ENCODE measurements at places on chromosomes 3 and 15.

GRCh38 chr15:81851757-81852156, 194.1 kb downstream of the MEX3B start:
- DNase-seq = no peak

GRCh38 chr15:78016860-78017259, 60.7 kb downstream of the TBC1D2B start:
- no peak for DNase-seq

DNA sequence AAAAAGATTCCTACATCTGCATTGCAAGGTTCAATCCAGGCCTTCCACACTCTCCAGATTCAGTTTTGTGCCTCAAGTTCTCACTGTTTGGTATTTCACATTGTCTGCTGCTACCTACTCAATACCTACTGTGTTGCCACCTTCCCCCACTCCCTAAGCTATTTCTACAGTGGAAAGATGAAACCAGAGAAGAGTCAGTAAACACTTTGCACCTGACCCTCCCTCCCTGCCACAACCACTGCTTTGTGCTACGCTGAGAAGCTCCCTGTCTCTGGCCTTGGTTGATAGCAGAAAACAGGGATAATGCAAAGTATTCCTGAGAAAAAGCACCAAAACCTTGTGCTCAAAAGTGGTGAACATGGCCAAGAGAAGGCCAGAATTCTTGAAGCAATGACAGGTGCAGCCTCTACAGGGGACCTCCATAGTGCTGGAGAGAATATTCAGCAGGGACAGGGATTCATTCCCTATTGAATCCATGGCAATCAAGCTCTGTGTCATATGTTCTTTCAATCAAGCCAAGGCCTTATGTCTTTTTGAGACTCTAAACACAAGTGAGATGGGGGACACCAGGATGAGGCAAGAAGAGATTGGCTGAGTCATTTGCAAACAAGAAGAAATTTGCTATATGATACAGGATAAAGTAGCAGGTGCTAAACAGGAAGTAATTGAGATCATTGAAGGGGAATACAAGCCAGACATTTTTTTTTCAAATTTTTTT, 83.5 kb upstream of the LIPC start:
- no peak for DNase-seq

GRCh38 chr3:177758126-177758525, 560.8 kb upstream of the TBL1XR1 start:
- DNase-seq = no peak

GRCh38 chr15:28915041-28915810, 29.5 kb downstream of the APBA2 start:
- no peak for DNase-seq

DNA sequence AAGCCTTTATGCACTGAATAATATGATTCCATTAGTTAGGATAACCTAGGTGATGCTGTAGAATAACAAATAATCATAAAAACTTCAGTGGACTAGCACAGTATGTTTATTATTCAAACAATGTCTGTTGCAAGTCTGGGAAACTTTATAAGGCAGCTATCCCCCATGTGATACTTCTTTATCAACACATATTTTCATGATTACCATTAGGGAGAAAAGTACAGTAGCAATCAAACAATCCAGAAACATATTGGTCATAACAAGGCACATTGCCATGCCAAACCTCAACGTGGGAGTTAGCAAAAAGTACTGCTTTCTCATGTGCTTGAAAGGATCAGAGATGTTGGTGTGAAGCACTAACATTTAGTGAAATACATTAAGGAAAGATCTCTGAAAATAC, 35.5 kb downstream of the EOMES start:
- DNase-seq = no peak

- no peak for DNase-seq
Observed at GRCh38 chr15:39596358-39597051, 15.6 kb downstream of the THBS1 start.

DNA sequence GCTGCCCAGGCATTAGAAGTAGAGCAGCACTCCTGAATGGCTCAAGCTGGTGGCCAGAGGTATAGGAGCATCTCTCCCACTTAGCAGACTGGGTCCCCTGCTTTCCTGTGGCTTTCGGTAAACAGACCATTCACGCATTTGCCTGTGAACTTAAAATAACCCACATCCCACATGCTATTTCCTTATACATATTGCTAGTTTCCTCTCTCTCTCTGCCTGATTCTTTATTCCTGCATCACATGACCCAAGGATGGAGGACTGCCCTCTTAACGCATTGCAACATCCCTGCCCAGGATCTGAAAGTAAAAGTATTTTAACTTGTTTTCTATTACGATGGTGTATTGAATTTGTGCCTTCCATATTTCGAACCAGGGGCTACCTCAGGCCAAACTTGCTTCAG, 43.4 kb upstream of the NLGN1 start:
- no peak for DNase-seq

DNA sequence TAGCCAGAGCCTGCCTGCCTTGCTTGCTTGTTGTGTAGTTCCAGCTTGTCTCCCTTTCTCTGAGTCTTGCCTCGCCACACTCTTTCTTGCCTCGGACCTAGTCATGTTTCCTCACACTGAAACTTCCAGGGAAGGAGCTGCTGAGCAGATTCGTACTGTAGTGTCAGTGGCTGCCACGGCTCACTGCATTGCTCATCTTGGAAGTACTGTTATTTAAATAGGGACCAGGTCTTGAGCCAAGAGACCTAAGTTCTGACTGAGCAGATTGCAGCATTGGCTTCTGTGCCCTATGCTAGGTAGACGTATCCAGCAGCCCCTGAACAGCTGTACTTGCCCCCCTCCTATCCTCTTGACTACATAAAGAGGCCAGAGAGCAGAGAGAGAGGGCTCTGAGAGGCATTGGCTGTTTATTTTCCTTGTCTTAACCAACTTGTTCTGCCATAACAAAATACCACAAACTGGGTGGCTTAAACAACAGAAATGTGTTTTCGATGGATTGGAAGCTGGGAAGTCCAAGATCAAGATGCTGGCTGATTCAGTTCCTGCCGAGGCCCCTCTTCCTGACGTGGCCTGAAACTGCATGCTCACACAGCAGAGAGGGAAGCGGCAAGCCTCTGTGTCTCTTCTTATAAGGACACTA, 5.8 kb upstream of the RARRES1 start:
- no peak for DNase-seq

- DNase-seq = no peak
Observed at GRCh38 chr3:116473602-116474001, 28.3 kb upstream of the LSAMP start.

DNA sequence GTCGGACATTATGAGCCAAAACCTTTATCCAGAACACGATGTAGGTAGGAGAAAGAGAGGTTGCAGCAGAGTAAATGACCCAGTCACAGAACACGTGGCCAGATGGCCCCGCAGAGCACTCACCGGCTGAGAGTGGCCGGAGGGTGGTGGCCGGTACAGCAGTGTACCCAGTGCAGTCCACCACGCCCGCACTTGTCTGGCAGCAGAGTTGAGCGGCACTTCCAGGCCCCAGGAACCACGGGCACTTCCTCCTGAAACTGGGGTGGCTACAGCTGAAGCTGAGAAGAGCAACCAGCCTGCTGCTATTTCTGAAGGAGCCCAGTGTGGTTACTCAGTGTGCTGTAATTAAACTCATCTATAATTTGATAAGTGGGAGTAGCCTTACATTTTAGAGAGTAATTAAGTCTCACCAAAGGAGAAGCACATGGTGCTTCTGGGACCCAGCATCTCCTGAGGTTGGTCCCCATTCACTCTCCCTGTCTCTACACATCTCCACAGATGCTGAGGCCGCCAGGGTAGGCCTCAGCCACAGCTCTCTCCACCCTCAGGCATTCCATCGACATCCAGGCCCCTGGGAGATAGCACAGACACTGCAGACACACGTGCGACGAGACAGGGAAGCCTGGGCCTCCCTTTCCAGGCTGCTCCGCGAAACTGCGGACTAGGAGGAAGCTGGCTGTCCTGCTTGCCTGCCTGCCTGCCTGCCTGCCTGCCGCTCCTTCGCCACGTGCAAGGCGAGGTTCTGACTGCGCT, 49.8 kb downstream of the BDH1 start:
- no peak for DNase-seq
